Heart left ventricle (tissue), 16 donors: ENCODE measurements at places on chromosomes 11 and 22.

DNA sequence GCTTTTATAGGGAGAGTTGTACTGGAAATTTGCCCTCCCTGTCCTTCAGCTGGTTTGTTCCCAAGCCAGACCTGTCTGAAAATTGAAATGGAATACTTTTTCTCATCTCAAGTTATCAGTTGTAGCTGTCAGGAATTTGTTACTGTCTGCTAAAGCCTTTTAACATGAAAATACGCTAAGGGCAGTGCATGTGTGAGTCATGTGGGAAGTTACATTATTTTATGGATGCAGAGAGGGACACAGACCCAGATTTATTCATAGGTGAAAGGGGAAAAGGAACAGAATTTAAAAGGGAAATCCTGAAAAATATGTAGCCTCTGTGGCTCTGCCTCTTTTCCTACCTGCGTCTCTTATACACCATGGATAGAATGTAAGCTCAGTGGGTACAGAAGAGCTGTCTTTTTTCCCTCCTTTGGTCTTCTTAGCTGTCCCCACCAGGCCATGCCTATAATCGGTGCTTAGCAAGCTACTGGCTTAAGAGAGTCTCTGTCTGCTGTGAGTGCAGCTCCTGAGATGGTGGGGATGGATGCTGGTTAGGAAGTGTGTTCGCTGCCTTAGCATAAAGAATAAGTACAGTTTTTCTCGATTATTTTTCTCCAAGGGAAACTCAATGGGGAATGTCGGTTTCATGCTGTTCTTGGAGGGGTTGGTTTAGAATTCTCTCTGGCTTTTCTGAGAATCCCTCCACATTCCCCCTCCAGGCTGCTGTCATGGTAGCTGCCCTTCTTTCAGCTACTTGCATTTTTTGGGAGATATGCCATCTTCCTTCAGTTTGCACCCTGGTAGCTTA, 166.8 kb downstream of the TEAD1 start:
- no peaks in the 10 kb centered on the region for H3K36me3 ChIP-seq
- peaks cover 50% of the 10 kb centered on the region for H3K4me1 ChIP-seq
- DNase-seq: no peak
- no peak overlapping the region for H3K4me3 ChIP-seq
- no peak overlapping the region for H3K27ac ChIP-seq

- no peak overlapping the region for H3K4me3 ChIP-seq
- H3K4me1 ChIP-seq: peaks cover 39% of the 10 kb centered on the region
- H3K36me3 ChIP-seq: no peaks in the 10 kb centered on the region
- DNase-seq: no peak
- peak overlapping the region; percentile 58 for H3K27ac ChIP-seq
Observed at GRCh38 chr11:47915783-47916182, 64.6 kb upstream of the PTPRJ start.

DNA sequence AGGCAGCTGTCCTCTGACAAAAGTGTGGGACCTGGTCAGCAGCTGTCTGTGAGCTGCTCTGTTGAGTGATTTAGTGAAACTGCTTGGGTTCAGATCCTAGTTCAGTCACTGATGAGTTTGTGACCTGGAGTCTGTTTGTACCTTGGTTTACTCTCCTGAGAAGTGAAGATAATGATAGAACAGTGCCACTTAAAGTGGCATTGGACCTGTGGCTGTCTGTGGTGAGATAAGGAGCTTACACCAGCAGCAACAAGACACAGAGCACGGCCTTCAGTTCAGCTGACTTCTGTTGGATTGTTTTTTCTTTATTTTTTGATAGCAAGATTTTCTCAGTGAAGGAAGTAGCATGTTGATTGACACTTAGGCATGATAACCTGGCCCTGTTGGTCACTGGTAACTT, 46.2 kb upstream of the CTTN start:
- no peak overlapping the region for H3K27ac ChIP-seq
- no peak for DNase-seq
- H3K4me1 ChIP-seq: no peaks in the 10 kb centered on the region
- no peaks in the 10 kb centered on the region for H3K27me3 ChIP-seq

DNA sequence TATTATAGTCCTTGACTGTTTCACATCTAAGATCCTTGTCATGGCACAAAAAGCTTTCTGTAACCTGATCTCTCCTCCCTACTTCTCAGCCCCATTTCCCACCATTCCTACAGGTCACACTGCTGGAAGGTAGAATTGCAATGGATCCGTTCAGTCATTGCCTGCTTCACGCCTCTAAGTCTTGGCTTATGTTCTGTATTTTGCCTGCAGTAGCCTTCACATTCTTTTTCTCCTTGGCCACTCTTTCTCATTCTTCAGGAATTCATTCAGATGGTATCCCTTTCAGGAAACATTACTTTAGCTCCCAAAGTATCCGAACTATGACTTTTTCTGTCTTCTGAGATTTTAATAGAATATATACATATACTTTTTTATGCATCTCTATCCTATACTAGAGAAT, 731.5 kb downstream of the NTM start:
- H3K27me3 ChIP-seq: no peaks in the 10 kb centered on the region
- no peak overlapping the region for H3K27ac ChIP-seq
- no peaks in the 10 kb centered on the region for H3K36me3 ChIP-seq
- DNase-seq: no peak
- no peaks in the 10 kb centered on the region for H3K4me1 ChIP-seq

DNA sequence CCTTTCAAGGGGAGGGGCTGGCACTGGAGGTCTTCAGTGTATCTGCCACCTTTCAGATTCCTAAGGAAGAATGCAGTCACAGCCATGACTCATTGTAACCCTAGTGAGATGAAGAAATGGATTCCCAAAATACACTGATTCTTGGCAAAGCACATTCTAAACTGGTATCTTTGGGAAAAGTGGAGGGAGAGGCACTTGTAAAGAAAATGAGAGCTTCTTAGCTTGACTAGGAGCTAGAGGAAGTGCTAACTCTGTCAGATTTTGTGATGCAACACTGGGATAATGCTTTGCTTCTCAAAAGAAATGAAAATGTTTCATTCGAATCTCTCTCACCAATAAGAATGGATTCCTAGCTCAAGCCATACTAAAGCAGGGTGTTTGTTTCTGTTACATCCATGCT, 14.3 kb downstream of the NRIP3 start:
- no peaks in the 10 kb centered on the region for H3K36me3 ChIP-seq
- no peak overlapping the region for H3K27ac ChIP-seq
- no peaks in the 10 kb centered on the region for H3K27me3 ChIP-seq
- H3K4me1 ChIP-seq: no peaks in the 10 kb centered on the region

DNA sequence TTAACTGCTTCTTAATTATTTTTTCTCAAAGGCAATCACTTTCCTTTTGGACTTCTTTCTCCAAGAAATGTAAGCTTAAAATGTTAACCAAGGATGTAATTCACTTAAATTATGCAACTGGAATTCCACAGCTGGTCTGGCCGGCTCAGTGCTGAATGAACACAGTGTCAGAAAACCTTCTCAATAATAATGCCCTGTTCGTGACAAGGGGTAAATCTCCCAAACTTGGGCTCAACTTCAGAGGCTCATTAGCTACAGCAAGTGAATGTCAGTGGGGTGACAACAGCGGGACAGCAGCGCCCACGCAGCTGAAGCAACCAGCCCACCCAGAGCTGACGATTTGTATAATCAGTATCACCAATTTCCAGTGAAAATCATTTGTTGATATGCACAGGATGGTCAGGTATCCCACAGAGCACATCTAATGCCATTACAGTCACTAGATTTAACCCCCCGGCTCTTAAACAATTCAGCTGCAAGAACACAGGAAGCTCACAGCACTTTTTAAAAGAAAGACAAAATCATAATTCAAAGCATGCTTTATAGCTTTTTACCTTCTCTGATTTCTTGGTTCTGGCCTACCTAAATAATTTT, 704.8 kb downstream of the DLG2 start:
- no peaks in the 10 kb centered on the region for H3K27me3 ChIP-seq
- no peak for DNase-seq
- H3K4me1 ChIP-seq: peaks cover 12% of the 10 kb centered on the region

- H3K4me3 ChIP-seq: peak overlapping the region; percentile 2
- peak overlapping the region; percentile 67 for H3K27ac ChIP-seq
- DNase-seq: no peak
- peaks cover 2% of the 10 kb centered on the region for H3K36me3 ChIP-seq
- H3K27me3 ChIP-seq: no peaks in the 10 kb centered on the region
Observed at GRCh38 chr22:17846326-17846992, 72.2 kb upstream of the BID start.

DNA sequence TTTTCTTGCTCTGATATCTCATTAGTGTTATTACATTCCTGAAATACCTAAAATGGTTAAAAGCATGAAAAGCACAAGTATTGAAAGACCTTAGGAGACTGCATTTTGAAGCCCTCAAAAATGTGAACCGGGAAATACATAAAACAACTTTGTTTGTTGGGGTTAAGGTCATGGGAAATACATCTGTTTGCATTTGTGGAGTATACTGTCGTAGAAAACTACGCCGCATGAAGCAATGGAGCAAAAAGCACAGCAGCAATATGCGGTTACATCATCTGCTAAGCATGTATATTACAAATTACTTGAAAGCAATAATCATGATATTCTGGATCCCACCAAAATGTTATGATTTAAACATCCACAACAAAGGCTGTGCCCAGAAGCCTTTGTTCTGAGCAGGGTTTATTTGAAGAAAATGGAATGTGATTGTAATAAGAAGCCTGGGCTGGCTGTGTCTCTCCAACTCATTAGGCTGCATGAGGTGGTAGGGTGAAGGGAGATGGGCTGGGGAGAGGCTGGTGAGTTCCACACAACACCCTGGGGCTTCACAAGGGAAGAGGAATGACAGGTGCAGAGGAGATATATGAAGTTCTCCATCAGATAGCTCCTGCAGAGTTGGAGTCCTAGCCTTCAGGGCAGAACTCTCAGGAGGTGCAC, 64.7 kb upstream of the LIN7C start:
- H3K4me1 ChIP-seq: no peaks in the 10 kb centered on the region
- no peaks in the 10 kb centered on the region for H3K36me3 ChIP-seq

DNA sequence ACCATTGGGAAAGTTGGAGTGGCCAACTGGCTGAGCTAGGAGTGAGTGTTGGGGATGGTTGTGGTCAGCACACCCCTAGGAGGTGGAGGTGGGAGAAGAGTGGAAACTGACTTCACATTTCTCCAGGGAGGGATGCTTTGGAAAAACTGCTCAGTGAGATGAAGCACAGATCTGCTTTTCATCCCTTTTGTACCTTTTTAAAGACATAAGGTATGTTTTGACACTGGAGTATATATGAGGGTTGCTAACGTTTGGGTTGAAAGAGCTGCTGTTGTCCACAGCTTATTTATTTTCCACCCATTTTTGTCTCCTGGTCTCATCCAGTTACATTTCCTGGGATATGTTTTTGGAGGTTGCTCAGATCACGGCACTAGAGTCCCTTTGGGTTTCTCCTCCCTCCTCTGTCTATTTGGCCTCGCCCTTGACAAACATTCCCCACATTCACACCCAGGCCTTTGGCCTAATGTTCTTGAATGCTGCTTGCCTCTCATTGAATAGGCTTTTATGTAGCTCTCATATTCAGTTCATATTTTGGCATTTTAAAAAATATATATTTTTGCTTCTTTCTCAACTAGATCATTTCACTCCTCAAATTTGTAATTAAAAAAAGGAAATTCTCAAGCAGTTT, 8.3 kb downstream of the SREBF2 start:
- no peak overlapping the region for H3K4me3 ChIP-seq
- H3K36me3 ChIP-seq: no peaks in the 10 kb centered on the region
- no peak for DNase-seq
- H3K27me3 ChIP-seq: no peaks in the 10 kb centered on the region
- H3K27ac ChIP-seq: no peak overlapping the region

- H3K36me3 ChIP-seq: no peaks in the 10 kb centered on the region
- DNase-seq: no peak
Observed at GRCh38 chr11:8059571-8060011, 21.4 kb upstream of the TUB start.

DNA sequence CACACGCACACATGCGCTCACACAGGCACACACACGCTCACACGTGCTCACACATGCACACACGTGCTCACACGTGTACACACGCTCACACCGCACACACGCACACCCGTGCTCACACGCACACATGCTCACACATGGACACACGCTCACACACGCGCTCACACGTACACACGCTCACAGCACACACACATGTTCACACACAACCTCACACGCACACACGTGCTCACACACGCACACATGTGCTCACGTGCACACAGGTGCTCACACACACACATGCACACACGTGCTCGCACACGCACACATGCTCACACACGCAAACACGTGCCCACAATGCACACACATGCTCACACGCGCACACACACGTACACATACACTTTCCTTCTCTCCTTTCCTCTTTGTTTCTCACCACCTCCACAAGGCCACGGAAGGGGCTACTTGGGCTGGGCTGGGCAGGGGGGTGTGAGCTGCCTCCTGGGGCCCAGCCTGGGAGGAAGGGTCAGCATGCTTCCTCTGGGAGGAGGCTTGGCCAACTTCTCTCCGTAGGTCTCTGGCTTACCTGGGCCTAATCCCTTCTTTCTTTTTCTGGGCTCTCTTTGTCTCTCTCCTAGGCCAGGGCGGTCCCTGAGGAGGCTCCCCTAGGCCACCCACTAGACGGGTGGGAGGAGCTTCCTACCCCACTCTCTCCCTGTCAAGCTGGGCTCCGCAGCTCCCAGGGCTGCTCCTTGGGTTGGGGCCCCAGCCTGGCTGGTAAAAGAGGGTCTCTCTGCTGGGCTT, 34.5 kb upstream of the PARVG start:
- H3K4me1 ChIP-seq: peaks cover 12% of the 10 kb centered on the region
- no peak overlapping the region for H3K4me3 ChIP-seq
- no peaks in the 10 kb centered on the region for H3K27me3 ChIP-seq
- DNase-seq: no peak

- H3K4me3 ChIP-seq: peak overlapping the region; percentile 74
- no peaks in the 10 kb centered on the region for H3K27me3 ChIP-seq
- DNase-seq: peak; percentile 87
- no peaks in the 10 kb centered on the region for H3K36me3 ChIP-seq
Observed at GRCh38 chr11:118610773-118611432, 3.5 kb downstream of the PHLDB1 start.

- H3K27ac ChIP-seq: no peak overlapping the region
- H3K4me1 ChIP-seq: peaks cover 9% of the 10 kb centered on the region
- no peaks in the 10 kb centered on the region for H3K36me3 ChIP-seq
- H3K4me3 ChIP-seq: no peak overlapping the region
Observed at GRCh38 chr11:72758690-72759389, 6.6 kb upstream of the ARAP1 start.

DNA sequence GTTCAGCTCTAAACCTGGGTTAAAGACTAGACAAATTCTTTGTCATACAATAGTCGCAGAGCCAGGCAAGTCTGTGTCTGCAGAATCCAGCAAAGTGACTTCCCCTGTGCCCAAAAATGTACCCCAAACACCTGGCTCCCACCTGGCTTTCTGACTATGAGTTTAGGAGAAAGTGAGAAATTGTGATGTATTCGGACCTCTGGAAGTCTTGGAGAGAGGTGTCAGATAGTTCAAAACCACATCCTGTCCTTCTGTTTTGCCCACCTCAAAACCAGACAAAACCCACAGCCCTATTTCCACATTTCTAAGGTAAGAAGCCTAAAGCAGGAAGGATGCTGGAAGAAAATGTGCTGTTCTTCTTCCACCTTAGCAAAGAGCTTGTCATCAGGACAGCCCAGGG, 63.8 kb upstream of the CLMP start:
- no peak for DNase-seq
- no peaks in the 10 kb centered on the region for H3K4me1 ChIP-seq
- H3K4me3 ChIP-seq: no peak overlapping the region

GRCh38 chr11:65305501-65306268, 9.0 kb upstream of the CDC42EP2 start:
- peak overlapping the region; percentile 70 for H3K27ac ChIP-seq
- H3K36me3 ChIP-seq: no peaks in the 10 kb centered on the region
- H3K27me3 ChIP-seq: no peaks in the 10 kb centered on the region
- no peak overlapping the region for H3K4me3 ChIP-seq
- DNase-seq: no peak
- H3K4me1 ChIP-seq: no peaks in the 10 kb centered on the region

GRCh38 chr22:36244522-36245391, 5.4 kb upstream of the APOL2 start:
- peak overlapping the region; percentile 66 for H3K27ac ChIP-seq
- peaks cover 28% of the 10 kb centered on the region for H3K4me1 ChIP-seq
- DNase-seq: no peak
